Type B pancreatic cell (in vitro differentiated cells): ENCODE measurements at places on chromosomes 13 and 19. TPM values are rescaled to one million over a fixed set of nuclear protein-coding genes. Genes with fewer than 3 reads are reported as not detected.

Gene UQCR11
- total RNA-seq = 191 and 290 TPM in 2 replicates

GRCh38 chr19:7994114-7994513 lies 11.3 kb downstream of the ELAVL1 start:
- H3K27ac ChIP-seq = no peak overlapping the region
- H3K4me1 ChIP-seq = peaks cover 29% of the 10 kb centered on the region
- H3K4me3 ChIP-seq = no peak overlapping the region
- H3K36me3 ChIP-seq = peaks cover 16% of the 10 kb centered on the region
- no peak for DNase-seq

Gene TMEM86B
- total RNA-seq = 14.4 and 19.0 TPM in 2 replicates

Gene ZIM2
- total RNA-seq = not detected in 2 replicates

Gene SHD
- total RNA-seq = 4.9 and 6.1 TPM in 2 replicates

DNA sequence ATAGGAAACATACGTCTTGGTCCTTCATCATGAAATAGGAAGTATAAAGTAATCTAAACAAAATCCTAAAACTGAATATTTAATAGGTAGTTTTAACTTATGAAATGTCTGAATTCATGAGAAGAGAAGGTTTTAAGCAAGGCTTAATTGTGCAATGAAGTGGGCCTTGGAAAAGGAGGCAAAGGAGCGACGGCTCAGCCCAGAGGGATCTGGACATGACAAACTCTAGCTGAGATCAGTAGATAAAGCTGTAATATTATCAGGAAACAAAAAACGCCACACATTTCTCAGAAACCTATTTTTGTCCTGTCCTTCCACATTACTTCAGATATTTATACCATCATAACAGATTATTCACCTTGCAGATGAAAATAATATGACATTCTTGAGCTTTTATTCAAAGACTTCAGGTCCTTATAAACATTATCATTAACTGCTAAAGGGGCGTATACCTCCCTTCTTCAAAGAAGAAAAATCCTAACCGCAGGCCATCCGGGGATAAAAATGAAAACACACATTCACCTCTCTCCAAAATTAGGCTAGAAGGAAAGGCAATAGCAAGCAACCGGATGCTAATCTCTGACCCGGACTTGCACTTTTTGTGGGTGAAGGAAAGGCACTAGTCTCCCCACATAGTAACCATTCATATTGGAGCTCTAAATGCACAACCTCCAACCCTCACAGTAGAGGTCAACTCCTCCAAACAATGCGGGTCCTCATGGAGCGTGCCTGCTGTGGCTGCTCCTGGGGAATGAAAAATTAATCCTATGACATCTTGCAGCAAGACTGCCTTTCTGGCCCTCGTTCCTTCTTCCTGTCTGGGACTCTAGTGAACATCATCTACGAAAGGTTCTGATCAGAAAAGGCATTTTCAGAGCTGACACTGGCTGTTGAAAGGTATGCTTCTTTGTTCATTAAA lies 108.8 kb downstream of the TBC1D4 start:
- no peaks in the 10 kb centered on the region for H3K36me3 ChIP-seq
- peaks cover 21% of the 10 kb centered on the region for H3K4me1 ChIP-seq
- H3K27ac ChIP-seq = no peak overlapping the region
- no peak for DNase-seq
- no peaks in the 10 kb centered on the region for H3K27me3 ChIP-seq

GRCh38 chr13:21637296-21637695 lies 33.3 kb upstream of the MICU2 start:
- no peaks in the 10 kb centered on the region for H3K27me3 ChIP-seq
- no peak for DNase-seq
- no peak overlapping the region for H3K27ac ChIP-seq

- no peak for DNase-seq
- H3K4me1 ChIP-seq = no peaks in the 10 kb centered on the region
- H3K27me3 ChIP-seq = no peaks in the 10 kb centered on the region
- H3K27ac ChIP-seq = no peak overlapping the region
- H3K36me3 ChIP-seq = no peaks in the 10 kb centered on the region
- H3K4me3 ChIP-seq = no peak overlapping the region
These were observed 57.8 kb upstream of the POSTN start for GRCh38 chr13:37656247-37656940.

DNA sequence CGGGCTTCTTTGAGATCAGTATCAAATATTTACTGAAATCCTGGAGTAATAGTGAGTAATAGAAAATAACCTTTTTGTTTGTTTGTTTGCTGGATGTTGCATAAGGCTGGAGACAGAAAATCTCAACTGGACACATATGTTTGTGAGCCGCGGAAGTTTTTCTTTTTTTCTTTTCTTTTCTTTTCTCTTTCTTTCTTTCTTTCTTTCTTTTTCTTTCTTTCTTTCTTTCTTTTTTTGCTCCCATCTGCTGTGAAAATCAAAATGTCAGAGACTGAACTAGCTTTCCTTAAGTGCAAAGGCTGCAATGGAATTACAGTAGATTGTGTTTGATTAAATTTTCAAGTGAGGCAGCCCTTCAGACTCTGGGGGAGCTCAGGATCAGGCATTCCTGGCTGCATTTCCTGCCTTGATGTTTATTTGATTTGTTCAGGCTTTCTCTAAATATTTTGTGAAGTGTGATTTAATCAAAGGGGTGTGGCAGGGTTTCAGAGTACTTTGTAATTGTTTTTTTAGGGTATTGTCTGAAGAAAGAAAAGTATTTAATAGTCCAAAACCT lies 319 bp downstream of the FRY start:
- peak overlapping the region; percentile 80 for H3K27ac ChIP-seq
- H3K36me3 ChIP-seq = no peaks in the 10 kb centered on the region
- peak overlapping the region; percentile 92 for H3K4me3 ChIP-seq
- peaks cover 30% of the 10 kb centered on the region for H3K4me1 ChIP-seq
